ENCODE measurements at places on chromosomes 7 and 10. TPM values are rescaled to one million over a fixed set of nuclear protein-coding genes. Genes with fewer than 3 reads are reported as not detected.
A peak's percentile ranks its signal among the peaks of the same experiment; 100 is the strongest.

GRM3 gene
- not detected for total RNA-seq

CDHR1 gene
- total RNA-seq, result 0.29 TPM

DNA sequence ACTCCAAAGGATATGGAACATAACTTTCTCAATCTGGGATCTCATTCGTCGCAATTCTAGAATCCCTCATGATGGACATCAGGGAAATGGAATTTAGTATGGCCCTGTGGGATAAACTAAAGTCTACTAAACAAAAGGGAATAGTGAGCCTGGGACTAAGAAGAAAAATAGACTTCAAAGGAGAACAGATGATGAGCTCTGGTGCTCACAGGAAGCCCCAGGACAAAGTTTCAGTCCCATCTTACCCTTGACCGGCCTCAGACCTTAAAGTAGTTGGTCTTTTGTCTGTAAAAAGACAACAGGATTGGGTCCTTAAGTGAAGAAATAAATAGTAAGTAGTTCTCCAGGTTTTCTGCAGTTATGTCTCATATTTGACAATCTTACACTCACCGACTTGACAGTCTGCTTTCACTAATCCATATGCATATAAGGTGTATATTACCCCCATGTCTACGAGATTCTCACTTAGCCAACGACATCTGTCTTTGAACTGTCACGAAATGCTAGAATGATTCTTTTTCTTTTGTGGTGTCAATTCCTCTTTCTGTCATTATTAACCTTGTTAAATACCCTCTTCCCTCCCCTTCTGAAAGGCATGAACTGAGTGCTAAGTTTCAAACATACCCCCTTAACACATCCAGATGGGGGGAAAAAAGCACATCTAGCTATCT lies 10.9 kb upstream of the IKZF1 start:
- H3K36me3 ChIP-seq, result no peaks in the 10 kb centered on the region
- H3K4me3 ChIP-seq, result no peak overlapping the region
- H3K27me3 ChIP-seq, result no peaks in the 10 kb centered on the region
- no peak overlapping the region for H3K27ac ChIP-seq
- H3K4me1 ChIP-seq, result peaks cover 39% of the 10 kb centered on the region

DNA sequence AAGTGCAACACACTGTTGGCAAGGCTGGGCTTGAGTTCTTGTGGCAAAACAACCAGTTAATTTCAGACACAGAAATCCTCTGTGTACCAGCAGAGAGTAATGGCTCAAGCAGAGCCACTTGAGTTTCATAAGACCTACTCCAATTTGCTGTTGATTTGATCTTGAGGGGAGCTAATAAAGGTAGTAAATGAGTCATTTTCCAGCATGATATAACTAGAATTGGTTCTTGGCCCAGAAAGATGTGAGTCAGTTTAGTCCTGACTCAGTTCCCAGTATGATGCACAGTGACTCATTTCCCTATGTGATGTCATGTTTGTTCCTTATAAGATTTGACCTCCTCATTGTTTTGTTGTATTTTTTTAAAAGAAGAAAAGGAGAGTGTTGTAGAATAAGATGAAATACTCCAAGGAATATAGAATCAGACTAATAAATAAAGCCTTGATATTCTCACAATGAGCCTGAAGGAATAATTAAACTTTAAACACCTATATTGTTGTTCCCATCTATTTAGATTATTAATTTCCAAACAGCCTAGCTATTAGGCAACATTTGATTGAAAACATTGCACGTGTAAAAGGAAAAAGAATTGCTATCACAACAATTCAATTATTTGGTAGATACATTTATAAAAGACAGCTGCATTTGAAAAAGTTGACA lies 186.2 kb downstream of the REEP3 start:
- H3K36me3 ChIP-seq, result no peaks in the 10 kb centered on the region
- no peaks in the 10 kb centered on the region for H3K4me1 ChIP-seq
- no peaks in the 10 kb centered on the region for H3K27me3 ChIP-seq
- no peak overlapping the region for H3K27ac ChIP-seq

- no peak for DNase-seq
- H3K27me3 ChIP-seq, result peaks cover 2% of the 10 kb centered on the region
- no peaks in the 10 kb centered on the region for H3K36me3 ChIP-seq
Observed at GRCh38 chr10:42875388-42875755, 92.8 kb downstream of the BMS1 start.

- H3K27me3 ChIP-seq, result no peaks in the 10 kb centered on the region
- peaks cover 7% of the 10 kb centered on the region for H3K36me3 ChIP-seq
- peaks cover 91% of the 10 kb centered on the region for H3K4me1 ChIP-seq
- H3K27ac ChIP-seq, result no peak overlapping the region
- DNase-seq, result no peak
Observed at GRCh38 chr7:55548295-55548731, 24.0 kb downstream of the VOPP1 start.

- H3K36me3 ChIP-seq, result no peaks in the 10 kb centered on the region
- no peaks in the 10 kb centered on the region for H3K27me3 ChIP-seq
- H3K4me1 ChIP-seq, result peaks cover 7% of the 10 kb centered on the region
- no peak overlapping the region for H3K27ac ChIP-seq
Observed at GRCh38 chr10:116437076-116437692, 9.5 kb downstream of the PNLIPRP3 start.

DNA sequence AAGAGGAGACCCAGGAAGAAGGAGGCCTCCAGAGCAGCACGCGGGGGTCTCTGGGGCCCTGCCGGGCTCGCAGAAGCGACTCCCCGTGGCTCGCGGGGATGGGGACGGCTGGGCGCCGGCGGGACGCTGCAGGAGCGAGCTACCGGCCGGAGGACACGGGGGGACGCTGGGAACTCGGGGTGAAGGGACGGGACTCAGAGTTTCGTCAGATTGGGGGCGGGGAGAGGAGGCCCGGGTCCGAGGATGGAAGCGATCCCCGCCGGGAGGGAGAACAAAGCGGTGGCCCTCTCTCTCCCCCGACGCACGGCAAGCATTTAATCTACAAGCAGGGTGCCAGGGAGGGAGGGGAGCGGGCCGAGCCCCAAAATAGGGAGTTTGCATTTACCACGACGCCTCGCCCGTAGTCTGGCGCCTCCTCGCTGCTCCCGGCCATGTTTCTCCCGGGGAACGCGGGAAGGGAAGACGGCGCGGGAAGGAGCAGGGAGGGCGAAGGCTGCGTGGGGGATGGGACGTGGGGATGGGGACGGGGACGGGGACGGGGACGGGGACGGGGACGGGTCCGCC lies at the start of gene PRTFDC1:
Gene PRTFDC1, minus strand, starts transcription at position 464 of the 564 bp plus-strand sequence. Its CDS starts 31 bp downstream, at position 433.
- H3K27me3 ChIP-seq, result peaks cover 4% of the 10 kb centered on the region
- H3K4me1 ChIP-seq, result peaks cover 25% of the 10 kb centered on the region
- peak within 1 kb of the TSS; percentile 89 for H3K4me3 ChIP-seq
- H3K36me3 ChIP-seq, result no peaks in the 10 kb centered on the region
- H3K27ac ChIP-seq, result peak within 1 kb of the TSS; percentile 86

DNA sequence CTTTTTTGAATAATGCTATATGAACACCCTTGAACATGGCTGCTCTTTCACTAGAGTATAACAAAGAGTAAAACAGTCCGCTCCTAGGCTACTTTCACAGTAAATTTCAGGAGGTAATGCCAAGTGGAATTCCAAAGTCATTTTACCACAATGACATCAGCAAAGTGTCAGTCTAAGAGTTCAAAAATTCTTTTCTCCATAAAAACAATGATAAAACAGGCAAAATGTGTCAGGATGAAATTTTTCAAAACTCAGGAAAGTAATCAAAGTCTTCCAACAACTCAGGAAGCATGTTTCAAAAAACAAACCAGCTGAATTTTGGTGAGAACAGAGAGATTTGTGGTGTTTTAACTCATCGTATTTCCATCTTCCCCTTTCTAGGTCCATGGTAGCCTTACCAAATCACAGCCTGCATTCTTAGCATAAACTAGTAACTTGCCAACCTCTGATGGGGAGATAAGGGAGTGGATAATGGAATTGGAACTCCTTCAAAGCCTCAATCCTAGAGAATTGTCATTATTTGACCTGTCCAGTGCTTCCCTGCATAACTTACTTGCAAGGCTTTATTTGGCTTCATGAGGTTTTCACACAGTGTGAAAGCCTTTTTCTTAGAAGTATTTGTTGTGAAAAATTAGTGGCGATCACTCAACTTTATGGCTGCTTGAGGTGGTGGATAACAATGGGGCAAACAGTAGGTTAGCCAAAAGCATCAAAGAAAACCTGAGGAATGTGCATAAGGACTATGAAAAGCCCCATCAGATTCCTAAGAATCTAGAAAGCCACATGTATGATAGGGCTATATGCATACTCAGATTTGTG lies 302.7 kb downstream of the HDAC9 start:
- H3K36me3 ChIP-seq, result no peaks in the 10 kb centered on the region
- H3K4me3 ChIP-seq, result no peak overlapping the region
- no peaks in the 10 kb centered on the region for H3K27me3 ChIP-seq
- no peaks in the 10 kb centered on the region for H3K4me1 ChIP-seq

DNA sequence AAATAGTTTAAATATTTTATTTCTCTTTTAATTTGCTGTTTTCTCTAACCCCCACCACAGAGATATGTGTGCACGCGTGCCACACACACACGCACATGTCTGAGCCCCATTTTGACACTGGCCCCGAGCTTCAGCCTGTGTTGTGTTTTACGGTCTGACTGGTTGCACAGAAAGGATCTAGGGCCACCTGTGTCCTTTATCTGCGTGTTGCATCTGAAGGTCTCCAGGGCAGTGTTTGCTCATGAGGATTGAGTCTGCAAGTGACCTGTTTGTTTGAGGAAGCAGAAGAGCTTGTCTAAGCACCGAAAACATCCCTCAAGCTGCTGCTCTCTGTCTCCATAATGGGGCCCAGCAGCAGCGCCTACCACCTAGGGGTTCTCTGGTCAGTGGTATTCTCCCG lies 266.4 kb upstream of the LYZL1 start:
- H3K27me3 ChIP-seq, result peaks cover 2% of the 10 kb centered on the region
- H3K36me3 ChIP-seq, result no peaks in the 10 kb centered on the region
- no peak overlapping the region for H3K27ac ChIP-seq
- no peak overlapping the region for H3K4me3 ChIP-seq
- DNase-seq, result no peak
- no peaks in the 10 kb centered on the region for H3K4me1 ChIP-seq

DNA sequence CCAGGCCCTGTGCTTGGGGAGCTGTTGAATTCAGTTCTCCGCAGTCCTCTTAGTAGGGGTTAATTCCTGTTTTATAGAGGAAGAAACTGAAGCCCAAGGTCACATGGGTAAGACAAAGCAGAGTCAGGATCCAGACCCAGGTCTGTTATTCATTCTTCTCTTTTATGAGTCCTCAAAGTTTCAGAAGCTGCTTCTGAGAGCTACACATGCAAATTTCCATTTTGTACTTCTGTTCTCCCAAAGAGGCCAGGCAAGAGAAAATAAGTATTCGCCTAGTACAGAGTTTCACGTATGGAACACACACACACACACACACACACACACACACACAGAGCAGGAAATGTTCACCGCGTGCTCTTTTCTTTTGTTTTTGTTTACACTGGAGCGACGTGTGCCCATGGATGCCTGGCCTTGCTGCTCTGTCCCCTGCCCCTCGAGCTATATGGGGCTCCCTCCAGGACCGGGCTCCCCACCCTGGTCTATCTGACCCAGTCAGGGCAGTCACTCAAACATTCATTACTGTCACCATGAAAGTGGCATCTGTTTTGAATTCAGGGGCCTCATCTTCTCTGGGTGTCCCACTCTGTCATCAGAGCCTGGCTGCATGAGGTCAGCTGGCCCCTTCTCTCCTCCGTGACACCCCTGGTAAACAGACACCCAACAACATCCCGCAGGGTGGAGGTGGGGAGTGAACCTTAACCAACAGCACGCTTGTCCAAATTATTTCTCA lies 84.4 kb downstream of the TNS3 start:
- H3K36me3 ChIP-seq, result no peaks in the 10 kb centered on the region
- no peak for DNase-seq
- peaks cover 39% of the 10 kb centered on the region for H3K4me1 ChIP-seq

GRCh38 chr7:18675579-18675978 lies 180.0 kb downstream of the HDAC9 start:
- no peak for DNase-seq
- H3K4me3 ChIP-seq, result no peak overlapping the region
- no peak overlapping the region for H3K27ac ChIP-seq
- no peaks in the 10 kb centered on the region for H3K36me3 ChIP-seq
- no peaks in the 10 kb centered on the region for H3K27me3 ChIP-seq

DNA sequence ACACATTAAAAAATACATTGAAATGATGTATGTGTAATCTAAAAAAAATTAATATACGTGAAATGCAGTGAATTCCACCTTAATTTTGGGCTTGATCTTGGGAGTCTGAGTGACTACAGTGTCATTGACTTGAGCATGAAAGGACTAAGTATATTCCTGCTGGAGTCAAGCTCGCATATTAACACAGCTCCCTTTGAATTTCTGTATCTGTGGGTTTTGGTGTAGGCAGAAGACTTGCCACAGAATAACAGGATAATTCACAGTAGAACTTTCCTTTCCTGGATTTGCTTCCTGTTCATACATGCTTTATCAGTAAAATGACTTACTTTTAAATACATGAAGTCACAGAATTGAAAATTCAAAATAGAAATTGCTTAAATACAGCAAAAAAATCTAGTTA lies 55.3 kb downstream of the PPP1R9A start:
- H3K27ac ChIP-seq, result no peak overlapping the region
- DNase-seq, result no peak
- no peaks in the 10 kb centered on the region for H3K4me1 ChIP-seq
- H3K4me3 ChIP-seq, result no peak overlapping the region
- H3K36me3 ChIP-seq, result no peaks in the 10 kb centered on the region

- H3K27ac ChIP-seq, result no peak within 1 kb of the TSS
- H3K27me3 ChIP-seq, result peaks cover 20% of the 10 kb centered on the region
- peaks cover 18% of the 10 kb centered on the region for H3K4me1 ChIP-seq
- H3K36me3 ChIP-seq, result no peaks in the 10 kb centered on the region
Observed at GRCh38 chr7:1669954-1670893, at the start of gene ELFN1. Gene ELFN1, plus strand, starts transcription at chr7:1670277. Its CDS starts 74,320 bp downstream, at chr7:1744597.

DNA sequence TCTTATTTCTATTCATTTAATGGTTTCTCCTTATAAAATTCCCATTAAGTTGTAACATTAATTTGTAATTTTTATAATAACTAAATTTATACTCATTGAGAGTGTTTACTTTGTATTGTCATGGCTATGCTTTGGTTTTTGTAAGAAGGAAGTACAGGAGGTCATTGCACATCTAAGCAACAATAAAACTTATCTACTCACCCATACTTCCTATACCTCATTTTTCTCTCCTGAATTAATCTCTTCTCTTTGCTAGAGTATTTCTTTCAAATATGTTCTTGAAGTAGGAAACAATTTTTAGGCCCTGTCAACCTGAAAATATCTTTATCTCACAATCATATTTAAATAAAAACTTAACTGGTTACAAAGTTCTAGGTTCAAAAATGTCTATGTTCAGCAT lies 95.4 kb upstream of the WDR11 start:
- H3K36me3 ChIP-seq, result no peaks in the 10 kb centered on the region
- H3K27ac ChIP-seq, result no peak overlapping the region
- no peak overlapping the region for H3K4me3 ChIP-seq
- H3K4me1 ChIP-seq, result no peaks in the 10 kb centered on the region
- H3K27me3 ChIP-seq, result peaks cover 58% of the 10 kb centered on the region

DNA sequence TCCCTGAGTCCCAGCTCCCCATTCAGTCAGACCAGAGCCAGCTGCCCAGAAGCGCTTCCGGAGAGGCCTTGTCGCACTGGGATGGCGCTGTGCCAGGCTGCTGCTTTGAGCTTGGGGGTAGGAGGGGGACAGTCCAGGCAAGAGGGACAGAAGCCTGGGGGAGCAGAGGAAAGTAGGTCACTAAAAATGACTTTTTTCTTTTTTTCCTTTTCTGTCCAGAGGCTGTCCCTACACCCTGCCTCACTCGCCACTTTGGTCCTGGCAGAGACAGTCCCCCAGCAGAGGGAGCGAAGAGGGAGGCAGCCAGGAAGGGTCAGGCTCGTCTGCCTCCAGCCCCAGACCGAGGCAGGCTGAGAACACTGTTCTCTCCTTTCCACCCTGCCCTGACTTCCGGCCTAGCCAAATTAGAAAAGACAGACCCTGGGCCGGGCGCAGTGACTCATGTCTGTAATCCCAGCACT lies 15.8 kb upstream of the TRIM8 start:
- H3K4me1 ChIP-seq, result peaks cover 26% of the 10 kb centered on the region
- no peak for DNase-seq
- H3K4me3 ChIP-seq, result no peak overlapping the region
- H3K36me3 ChIP-seq, result no peaks in the 10 kb centered on the region
